ENCODE measurements at places on chromosomes 1 and 21.

- no peak for DNase-seq
Observed at GRCh38 chr1:234780531-234781162, 170.7 kb upstream of the IRF2BP2 start.

GRCh38 chr1:19229828-19230325 is 19.8 kb upstream of the UBR4 start:
- DNase-seq = no peak

GRCh38 chr1:204685236-204686006 is at the start of gene LRRN2:
LRRN2 (minus strand) TSS chr1:204685738; CDS start chr1:204619992, 65,746 bp downstream.
- no peak for DNase-seq

DNA sequence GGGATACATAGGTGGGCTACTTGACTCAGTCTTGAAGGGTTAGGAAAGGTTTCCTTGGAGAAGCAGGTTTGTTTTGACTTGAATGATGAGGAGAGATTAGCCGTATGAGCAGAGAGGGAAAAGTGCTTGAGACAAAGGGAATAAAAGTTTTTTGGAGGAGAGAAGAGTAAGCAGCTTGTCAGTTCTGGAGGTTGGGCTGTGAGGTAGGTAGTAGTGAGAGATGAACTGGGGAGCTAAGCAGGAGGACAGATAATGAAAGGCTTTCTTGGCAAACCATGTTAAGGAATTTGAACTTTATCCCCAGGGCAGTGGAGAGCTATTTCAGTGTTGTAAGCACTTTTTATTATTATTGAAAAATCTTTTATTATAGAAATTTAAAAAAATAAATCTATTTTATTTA is 3.6 kb downstream of the OSBPL9 start:
- DNase-seq = no peak

DNA sequence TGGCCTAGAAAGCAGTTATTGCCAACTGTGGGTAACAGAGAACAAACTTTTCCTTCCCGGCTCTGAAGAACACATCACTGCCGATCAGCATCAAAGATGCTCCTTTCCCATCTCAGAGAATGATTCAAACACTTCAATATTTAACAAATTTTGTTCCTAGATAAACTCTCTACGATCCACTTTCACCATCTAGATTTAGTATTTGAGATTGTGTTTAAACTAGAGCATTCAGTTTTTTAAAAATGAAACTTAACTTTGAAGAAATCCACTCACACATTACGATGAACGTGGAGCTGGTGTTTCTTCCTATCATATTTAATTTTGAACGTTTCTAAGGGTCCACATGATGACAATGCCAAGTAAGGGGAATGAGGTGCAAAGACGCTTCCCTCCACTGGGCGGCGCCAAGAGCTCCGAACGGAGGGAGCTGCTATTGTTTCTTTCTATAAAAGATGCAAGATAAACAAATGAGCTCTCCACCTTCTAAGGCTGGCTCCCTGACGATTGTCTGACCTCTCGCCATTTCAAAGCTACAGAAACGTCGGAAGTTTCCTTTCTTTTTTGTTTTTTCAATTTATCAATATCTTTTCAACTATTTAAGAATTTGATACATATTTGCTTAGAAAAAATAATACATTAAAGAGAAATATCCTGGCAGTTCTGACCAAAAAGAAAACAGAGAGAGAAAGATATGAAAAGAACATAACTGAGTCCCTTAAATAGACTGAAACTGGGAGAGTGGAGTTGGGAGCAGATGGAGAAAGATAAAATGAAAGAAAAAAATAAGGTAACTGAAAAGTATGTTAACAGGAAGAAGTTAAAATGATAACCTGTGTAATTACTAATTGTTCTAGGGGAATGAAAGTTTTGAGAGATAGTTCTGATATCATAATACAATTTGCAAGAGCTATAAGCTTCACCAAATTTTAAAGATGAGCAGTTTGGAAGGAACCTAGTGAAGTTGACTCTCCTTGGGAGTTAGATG is 4.4 kb upstream of the BARHL2 start:
- no peak for DNase-seq

- no peak for DNase-seq
Observed at GRCh38 chr21:45836268-45836655, 145.3 kb upstream of the COL6A1 start.

GRCh38 chr1:184480736-184481135 is 93.9 kb downstream of the C1orf21 start:
- no peak for DNase-seq

DNA sequence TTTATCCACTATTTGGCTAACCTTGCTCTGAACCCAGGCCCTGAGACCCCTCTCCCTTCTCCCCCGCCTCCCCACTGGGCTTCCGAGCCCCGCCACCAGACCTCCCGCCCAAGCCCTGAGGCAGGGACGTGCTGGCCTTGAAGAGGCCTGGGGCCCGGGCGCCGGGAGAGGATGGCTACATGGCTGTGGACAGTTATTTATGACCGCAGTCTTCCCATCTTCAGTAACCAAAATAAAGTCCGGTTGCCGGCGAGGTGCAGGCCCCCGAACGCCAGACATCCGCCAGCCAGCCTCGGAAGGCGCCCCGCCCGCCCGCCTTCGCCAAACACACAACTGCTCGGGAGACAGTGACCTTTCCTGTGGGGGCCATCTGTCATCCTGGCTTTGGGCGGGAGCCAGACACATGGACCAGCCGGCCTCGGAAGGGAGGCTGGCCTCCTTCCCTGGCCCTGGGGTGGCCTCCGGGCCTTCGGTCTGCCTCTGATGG is 69.0 kb downstream of the DHRS3 start:
- no peak for DNase-seq

- no peak for DNase-seq
Observed at GRCh38 chr1:57518496-57518895, 94.6 kb upstream of the DAB1 start.

- DNase-seq = no peak
Observed at GRCh38 chr1:106360252-106360651, 696.2 kb upstream of the PRMT6 start.

GRCh38 chr1:177996957-177997356 is 27.1 kb upstream of the SEC16B start:
- DNase-seq = no peak

- no peak for DNase-seq
Observed at GRCh38 chr1:221873673-221874072, 131.8 kb upstream of the DUSP10 start.

- DNase-seq = no peak
Observed at GRCh38 chr1:165807613-165808012, 19.8 kb upstream of the UCK2 start.

GRCh38 chr1:10975567-10976326 is 36.7 kb upstream of the TARDBP start:
- DNase-seq = no peak

- DNase-seq = no peak
Observed at GRCh38 chr1:168687816-168688215, 41.2 kb downstream of the DPT start.

- DNase-seq = no peak
Observed at GRCh38 chr1:14366091-14367018, 232.1 kb upstream of the KAZN start.

DNA sequence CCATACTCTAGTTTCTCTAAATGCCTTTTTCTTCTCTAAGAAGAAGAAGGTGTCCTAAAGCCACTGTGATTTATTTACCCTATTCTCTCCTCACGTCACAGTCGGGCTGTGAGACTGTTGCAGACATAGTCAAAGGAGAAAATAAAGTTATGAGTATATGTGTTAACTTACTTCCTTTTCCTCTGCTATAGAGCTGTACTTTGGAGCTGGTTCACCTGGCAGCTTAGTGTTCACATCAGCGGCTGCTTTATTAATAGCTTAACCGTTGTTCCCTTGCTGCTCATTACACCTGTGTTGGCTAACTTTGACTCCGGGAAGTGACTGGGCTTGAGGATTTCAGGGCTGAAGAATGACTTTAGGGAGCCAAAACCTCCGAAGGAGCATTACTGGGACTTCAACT is 3.6 kb downstream of the PFKFB2 start:
- DNase-seq = no peak

- DNase-seq = no peak
Observed at GRCh38 chr1:59005491-59006288, 221.8 kb upstream of the JUN start.

DNA sequence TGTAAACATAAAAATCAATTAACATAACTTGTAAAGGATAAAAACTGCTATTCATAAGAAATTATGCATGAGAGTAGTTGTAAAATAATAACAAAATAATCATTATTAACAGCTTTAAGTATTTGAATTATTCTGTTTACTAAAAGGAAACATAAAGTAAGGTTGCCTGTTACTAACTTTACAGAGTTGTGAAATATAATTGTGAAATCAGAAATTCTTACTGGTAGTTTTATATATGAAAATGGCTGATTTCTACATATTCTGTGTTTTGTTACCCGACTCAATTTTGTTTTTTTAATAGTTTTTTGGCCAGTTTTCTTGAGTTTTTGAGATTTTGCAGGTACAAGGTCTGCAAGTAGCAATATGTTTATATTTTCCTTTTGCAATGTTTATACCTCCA is 27.8 kb downstream of the FNBP1L start:
- no peak for DNase-seq

- no peak for DNase-seq
Observed at GRCh38 chr1:232166942-232167341, 463.0 kb downstream of the SIPA1L2 start.

- DNase-seq = no peak
Observed at GRCh38 chr1:168019407-168019806, 82.5 kb upstream of the MPC2 start.

GRCh38 chr1:102191723-102192122 is 195.0 kb upstream of the OLFM3 start:
- no peak for DNase-seq

DNA sequence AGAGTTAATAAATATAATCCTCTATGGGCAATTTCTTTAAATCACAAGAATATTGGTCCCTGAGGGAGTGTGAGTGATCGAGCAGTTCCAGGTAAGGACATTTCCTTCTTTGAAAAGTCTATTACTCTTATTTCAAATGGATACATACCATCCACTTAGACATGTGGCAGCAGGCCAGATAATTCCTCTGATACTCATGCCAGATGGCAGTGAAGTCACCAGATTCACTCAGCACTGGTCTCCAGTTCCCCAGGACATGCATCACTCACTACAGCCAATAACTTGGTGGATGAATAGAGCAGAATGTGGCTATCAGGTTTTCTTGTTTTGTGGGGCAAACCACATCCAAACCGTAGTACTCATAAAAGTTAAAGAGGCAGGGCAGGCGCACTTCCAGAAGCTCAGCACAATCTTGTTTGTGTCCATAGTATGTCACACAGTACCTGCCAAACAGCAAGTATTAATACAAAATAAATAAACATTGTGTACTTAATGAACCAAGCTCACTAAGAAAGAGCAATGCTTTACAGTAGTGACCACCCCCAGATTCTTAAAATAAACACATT is 74.2 kb upstream of the CD53 start:
- DNase-seq = no peak

GRCh38 chr1:97668945-97669344 is 251.9 kb downstream of the DPYD start:
- no peak for DNase-seq

DNA sequence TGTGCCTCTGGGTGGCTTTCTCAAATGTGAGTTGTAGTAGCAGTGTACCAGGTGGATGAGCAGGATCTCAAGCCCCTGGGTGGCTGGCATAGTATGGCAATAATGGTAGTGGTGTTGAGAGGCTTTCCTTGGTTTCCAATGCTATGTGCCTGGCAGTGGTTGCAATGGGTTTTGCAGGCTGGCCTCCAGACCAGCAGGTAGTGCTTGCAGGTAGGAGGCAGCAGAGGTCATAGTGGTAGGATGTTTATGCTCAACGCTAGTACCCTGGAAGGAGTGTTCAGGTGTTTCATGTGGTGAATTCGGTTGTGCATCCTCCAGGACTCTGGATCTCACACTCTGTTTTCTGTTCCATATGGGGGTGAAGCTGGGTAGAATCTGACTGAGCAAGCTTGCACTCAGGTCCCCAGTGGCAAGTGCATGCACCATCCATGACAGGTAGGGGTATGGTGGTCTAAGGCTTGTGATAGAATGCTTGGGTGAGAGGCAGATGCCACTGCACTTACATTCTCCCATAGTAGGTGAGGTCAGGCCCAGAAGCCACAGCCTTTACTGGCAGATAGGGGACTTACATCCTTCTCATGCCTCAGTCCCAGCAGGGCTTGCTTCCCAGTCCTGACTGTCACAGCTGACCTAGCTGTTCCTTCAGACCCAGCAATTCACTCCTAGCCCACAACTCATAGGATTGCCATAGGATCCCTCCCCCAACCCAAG is 410.5 kb upstream of the LRRC7 start:
- DNase-seq = no peak

DNA sequence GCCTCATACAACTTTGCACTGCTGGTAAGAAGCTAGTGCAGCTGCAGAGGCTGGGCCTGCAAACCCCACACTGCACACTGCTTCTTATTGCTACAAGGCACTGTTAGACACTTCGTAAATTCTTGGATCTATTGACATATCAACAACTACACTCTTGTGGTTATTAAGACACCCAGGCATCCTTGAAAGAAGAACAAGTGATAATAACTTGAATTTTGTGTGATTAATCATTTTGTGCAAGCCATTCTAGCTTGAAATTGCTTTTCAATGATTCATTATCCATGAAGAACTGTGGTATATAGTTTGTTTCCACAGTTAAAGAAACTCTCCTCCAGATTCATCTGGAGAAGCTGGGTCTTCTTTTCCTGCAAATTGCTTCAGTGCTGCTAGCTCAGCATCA is 33.7 kb upstream of the IFI44L start:
- no peak for DNase-seq

- no peak for DNase-seq
Observed at GRCh38 chr1:32426489-32427255, 32.4 kb upstream of the BSDC1 start.

DNA sequence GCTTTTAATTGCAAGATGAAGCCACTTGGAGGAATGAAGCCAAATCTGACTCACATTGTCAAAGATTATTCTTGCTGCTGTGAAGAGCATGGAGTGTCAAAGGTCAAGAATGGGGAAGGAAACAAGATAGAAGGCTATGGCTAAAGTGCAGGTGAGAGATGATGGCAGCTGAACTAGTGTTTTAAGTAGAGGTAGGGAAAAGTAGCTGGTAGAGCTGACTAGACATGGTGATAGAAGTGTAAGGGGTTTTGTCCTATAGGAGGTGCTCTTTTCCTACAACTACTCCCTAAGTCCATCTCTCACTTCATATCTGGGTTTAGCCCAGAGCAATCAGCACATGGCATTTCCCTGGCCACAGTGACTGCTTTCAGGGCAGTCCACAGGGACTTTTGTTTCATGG is 11.8 kb downstream of the UBE2T start:
- no peak for DNase-seq

GRCh38 chr1:94438692-94439276 is 20.6 kb downstream of the ABCD3 start:
- no peak for DNase-seq
